ENCODE measurements at places on chromosomes 5 and 9. TPM values are rescaled to one million over a fixed set of nuclear protein-coding genes. Genes with fewer than 3 reads are reported as not detected.

The ENTREP1 gene
- polyA plus RNA-seq = 0.07 TPM

The NSA2 gene
- polyA plus RNA-seq = 11.7 TPM

The CDH9 gene
- not detected for polyA plus RNA-seq

The PLPP7 gene
- polyA plus RNA-seq = 3.9 TPM

The AP3S1 gene
- 77.0 TPM for polyA plus RNA-seq

The FIBCD1 gene
- polyA plus RNA-seq = 1.4 TPM

The ALDH1A1 gene
- 247 TPM for polyA plus RNA-seq

The CYLC2 gene
- not detected for polyA plus RNA-seq
